ENCODE measurements at places on chromosomes 16 and 17.
A peak's percentile ranks its signal among the peaks of the same experiment; 100 is the strongest.

GRCh38 chr17:50514936-50515702, 6.9 kb downstream of the MYCBPAP start:
- DNase-seq, result no peak

DNA sequence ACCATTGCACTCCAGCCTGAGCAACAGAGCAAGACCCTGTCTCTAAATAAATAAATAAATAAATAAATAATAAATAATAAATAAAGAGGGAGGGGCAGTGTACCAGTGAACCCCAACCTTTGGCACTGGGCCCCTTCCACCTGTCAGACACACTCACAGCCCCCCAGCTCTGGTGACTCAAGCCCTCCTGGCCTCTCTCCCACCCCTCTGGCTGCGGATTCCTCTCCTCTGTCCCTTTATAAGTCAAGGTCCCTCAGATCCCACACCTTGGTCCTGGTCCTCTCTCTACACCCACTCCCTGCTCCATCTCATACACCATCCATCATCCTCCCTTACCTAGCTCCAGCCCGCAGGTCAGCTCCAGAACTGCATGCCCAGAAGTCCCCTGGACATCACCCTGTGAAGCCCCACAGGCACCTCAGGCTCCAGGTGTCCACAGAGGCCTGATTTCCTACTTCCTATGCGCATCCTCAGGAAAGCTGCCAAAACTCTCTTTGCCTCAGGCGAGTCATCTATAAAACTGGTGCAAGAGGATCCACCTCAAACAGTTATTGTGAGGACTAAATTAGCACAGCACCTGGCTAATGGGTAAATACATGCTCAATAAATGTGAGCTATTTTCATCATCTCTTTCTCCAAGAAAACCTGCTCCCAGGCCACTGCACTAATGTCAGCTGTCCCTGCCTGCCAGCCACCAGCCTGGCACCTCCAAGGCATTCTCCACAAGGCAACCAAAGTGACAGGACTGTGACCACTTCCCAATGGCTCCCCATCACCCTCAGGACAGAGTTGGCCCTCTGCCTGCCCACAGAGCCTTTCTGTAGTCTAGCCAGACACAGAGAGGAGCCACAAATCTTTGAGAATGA, 46.8 kb downstream of the BEAN1 start:
- peak; percentile 88 for DNase-seq

DNA sequence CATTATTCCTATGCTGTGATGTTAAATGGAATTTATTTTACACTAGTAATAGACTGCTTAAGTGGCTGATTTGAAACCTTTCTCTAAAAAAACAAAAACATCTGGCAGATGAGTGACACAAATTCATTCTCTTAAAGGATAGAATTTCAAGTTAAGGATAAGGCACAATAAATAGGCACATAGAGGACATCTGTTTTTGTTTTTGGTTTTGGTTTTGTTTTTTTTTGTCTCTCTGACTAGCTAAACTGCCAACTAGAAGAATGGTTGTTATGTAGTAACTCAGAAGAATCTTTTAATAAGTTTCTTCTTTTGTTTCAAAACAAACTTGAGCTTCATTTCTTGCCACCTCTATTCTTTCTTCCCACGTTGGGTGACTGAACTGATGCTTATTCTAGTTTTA, 5.1 kb upstream of the VPS4A start:
- no peak for DNase-seq

GRCh38 chr17:77163001-77163400, 22.2 kb downstream of the SEC14L1 start:
- DNase-seq, result no peak

Measured in LNCaP clone FGC (cell line).